Stimulated activated CD8-positive, alpha-beta memory T cell treated with anti-CD3 and anti-CD28 coated beads, Interleukin-4, amount 100 ng/mL, for 4 hours (primary cell): ENCODE measurements at places on chromosomes 11 and 22.
A peak's percentile ranks its signal among the peaks of the same experiment; 100 is the strongest.

DNA sequence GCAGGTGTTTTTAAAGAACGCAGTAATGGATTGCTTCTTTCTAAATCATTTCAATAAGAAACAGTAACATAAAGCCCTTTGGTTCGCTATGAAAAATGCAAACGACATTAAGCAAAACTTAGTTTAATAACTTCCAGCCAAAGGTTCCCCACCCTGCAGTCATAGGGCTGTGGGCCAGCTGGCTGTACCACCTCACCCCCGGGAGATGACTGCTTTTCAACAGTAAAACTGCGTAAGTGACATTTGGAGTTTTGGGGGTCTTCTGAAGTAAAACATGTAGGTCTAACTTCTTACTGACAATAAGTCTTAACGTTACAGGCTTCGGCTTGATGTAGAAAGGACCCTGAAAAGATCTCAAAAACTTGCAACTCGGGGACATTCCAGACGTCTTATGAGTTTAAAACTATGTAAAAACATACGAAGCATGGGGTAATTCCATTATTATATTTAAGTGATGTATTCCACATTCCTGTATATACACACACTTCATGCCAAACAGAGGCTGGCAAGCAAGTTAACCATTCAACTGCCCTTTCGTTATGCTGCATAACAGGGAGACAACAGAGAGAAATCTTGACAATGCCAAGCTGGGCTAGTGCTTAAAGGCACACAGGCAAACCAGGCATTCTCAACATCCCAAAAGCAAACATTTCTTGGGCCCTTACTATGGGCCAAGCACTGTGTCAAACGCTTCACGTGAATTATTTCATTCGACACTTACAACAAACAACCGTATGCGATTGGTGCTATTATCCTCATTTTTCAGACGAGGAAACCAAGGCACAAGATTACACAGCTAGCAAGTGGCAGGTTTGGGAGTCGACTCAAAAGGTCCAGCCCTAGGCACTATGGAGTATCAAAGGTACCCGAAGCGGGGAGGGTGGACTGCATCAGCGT is 1.2 kb downstream of the MRTFA start:
- DNase-seq = no peak

GRCh38 chr11:22829231-22830081 is at the start of gene SVIP:
Gene SVIP, minus strand, starts transcription at chr11:22829801. Its CDS starts 53 bp downstream, at chr11:22829748.
- DNase-seq = peak; percentile 80

DNA sequence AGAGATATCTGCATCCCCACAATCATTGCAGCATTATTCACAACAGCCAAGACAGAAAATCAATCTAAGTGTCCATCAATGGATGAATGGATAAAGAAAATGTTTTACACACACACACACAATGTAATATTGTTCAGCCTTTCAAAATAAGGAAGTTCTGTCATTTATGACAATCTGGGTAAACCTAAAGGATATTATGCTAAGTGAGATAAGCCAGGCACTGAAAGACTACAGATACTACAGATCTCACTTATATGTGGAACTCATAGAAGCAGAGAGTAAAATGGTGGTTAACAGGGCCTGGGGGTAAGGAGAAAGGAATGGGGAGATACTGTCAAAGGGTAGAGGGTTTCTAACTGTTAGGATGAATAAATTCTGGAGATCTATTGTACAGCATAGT is 36.0 kb upstream of the EED start:
- no peak for DNase-seq

DNA sequence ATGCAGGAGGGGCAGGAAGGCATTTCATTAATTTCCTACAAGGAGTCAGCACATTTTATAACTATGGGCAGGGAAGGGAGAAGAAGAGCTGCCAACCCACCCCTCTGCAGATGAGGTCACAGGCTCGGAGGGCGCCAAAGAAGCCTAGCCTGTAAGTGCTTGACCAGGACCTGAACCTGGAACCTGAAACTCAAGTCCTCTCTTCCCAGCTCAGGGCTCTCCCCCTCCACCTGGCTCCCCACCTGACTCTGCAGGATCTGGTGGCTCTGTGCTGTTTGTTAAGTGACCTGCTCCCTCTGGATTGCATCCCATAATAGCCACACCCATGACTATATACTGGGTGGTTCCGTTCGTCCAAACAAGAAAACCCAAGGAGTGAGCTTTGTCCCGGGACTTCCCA is 27.3 kb downstream of the SCGB1A1 start:
- DNase-seq = no peak

DNA sequence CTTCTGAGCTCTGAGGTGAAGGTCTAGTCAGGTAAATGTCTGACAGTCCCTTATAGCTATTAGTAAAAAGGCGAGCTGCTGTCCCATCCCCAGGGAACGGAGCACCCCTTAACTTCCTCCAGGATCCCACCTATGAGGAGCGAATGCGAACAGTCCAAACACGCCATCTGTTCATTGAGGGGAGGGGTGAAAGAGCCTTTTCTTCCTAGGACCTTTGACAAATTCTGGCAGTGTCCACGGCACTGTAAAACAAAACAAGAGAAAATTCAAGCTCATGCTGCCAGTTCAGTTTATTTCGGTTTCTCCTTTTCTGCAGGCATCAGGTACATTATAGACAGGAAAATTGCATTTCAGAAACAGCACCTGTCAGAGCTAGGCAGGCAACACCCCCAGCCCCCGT is 253.8 kb upstream of the CADM1 start:
- DNase-seq = no peak

GRCh38 chr22:32123657-32124056 is 35.4 kb downstream of the C22orf42 start:
- DNase-seq = no peak

GRCh38 chr11:18720808-18721560 is 5.0 kb downstream of the IGSF22 start:
- peak; percentile 71 for DNase-seq

DNA sequence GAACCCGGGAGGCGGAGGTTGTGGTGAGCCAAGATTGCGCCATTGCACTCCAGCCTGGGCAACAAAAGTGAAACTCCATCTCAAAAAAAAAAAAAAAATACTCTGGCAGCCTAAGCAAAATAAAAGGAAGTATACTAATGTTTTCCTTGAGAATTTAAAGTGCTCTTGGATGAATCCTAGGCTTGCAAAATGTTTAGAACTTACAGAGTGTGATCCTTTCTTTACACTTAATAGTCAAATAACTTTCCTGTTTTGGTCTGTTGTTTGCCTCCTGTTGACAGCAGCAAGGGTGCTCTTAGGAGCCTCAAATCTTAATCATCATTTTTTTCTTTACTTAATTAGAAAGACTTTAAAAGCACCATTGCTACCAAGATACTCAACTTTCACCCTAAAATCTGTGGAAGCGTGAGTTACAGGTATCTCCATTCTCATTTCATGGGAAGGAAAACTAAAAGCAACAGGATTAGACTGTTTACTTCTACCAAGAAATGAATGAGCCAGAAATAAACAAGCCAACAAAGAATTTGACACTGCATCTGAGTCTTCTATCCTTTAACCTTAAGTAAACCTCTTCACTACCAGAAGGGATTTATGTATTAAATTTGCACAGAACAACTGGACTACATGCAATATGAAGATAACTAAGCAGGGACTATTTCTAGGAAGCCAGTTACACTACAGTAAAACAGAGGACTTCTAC is 38.7 kb upstream of the CRTAM start:
- DNase-seq = no peak
